ENCODE measurements at places on chromosomes 12 and 14. TPM values are rescaled to one million over a fixed set of nuclear protein-coding genes. Genes with fewer than 3 reads are reported as not detected.

DNA sequence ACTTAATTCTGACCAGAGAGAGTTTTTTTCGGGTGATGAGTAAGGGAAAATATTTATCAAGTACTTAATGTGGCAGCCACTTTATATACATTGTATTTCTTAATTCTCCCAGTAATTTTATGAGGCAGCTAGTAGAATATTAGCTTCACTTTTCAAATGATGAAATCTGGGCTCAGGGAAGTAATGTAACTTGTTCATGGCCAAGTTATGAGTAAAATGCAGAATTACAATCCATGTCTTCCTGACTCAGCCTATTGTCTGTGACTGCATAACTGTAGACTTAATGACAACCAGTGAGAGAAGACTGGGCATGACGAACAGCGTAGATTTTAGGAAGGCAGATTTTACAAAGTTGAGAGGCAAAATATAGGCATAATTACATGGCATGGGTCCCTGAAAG, 106.7 kb upstream of the MIS18BP1 start:
- DNase-seq = no peak

DNA sequence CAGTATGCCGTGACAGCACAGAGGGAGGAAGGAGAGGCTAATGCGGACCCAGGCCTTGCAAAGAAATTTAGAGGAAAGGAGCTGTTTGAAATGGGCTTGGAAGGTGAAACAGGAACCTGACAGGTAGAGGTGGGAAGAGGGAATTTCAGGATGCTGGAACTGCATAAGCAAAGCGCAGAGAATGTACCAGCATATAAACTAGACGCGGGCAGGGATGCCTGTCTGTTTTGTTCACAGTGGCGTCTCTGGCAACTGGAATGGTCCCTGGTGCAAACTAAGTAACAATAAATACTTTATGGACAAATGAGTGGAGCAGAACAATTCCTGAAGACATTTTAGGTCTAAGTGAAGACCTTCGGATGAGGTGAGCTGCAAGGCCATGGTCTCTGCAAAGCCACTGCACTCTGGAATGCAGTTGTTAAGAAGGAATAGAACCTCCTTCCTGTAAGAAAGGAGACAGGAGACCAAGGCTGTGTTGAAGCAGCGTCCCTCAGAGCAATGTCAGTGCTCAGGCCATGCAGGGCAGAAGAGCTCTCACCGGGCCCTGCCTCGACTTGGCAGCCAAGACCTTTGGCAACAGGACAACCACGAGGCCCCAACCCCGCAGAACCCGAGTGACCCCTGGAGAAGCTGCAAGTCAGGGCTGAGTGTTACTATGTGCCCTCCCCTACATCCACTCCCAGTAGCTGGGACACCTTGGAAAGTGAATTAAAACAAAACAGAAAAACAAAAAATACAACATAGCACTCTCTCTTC, 42.8 kb downstream of the PITPNM2 start:
- no peak for DNase-seq

DNA sequence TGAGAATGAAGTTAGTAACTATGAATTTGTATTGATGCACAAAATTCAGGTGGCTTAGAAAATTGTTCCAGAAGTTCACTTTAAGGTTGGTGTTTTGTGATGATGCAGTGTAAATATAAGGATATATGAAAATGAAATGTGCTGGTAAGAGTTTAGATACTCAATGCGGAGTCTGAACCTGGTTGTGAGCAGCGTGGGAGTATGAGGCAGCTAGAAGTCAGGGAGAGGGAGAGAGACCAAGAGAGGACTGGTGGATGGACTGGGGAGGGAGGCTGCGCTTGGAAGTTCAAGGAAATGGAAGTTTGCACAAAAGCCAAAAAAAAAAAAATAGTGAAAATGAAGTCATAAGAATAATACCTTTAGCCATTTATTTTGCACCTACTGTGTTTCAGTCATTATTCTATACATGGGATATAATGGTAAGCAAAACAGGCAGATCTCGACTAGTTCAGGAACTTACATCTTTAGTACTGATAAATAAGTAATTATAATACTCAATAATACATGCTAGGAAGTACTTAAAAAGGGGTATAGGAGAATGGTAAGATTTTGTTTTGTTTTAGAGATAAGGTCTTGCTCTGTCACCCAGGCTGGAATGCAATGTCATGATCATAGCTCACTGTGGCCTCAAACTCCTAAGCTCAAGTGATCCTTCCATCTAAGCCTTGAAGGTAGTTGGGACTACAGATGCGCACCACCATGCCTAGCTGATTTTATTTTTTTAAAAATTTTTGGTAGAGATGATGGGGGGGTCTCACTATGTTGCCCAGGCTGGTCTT, 10.0 kb upstream of the RAB21 start:
- DNase-seq = no peak

TBX5 gene
- total RNA-seq = not detected

Measured in activated naive CD4-positive, alpha-beta T cell treated with anti-CD3 and anti-CD28 coated beads, Interleukin-2, amount 50 U/mL, for 72 hours (primary cell).